ENCODE measurements at places on chromosomes 13 and 19.

- DNase-seq: no peak
Observed at GRCh38 chr19:16750081-16750480, 30.4 kb downstream of the NWD1 start.

GRCh38 chr13:42981853-42982252, 10.2 kb downstream of the EPSTI1 start:
- no peak for DNase-seq

GRCh38 chr19:32181216-32181920, 164.0 kb upstream of the ZNF507 start:
- DNase-seq: no peak

- peak; percentile 54 for DNase-seq
Observed at GRCh38 chr19:47247308-47247990, 8.9 kb upstream of the CCDC9 start.

DNA sequence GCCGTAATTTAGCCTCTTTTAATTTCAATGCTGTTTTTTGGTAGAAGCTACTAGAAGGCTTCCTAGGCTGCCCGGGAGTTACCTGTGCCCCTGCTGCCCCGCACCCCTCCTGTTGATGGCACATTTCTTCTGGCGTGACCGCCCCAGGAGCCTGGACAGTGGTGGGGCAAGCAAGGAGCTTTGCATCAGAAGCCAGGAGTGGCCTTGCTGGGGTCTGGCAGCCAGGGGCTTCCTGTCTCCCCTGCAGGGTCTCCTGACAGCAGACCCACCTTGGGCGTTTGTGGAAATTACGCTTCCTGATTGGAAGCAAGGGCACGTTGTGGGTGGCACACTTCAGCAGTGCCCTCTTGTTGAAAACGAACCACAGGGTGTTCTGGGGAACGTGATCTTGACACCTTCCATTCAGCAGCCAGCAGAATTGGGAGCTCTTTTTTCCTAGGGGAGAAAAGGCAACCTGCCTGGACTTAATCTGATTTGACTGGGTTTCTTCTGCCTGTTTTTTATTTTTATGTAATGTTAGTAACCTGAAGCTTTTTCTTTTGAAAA, 90.0 kb upstream of the TEX29 start:
- no peak for DNase-seq

All from activated gamma-delta T cell (primary cell).